ENCODE measurements at places on chromosomes 4 and X.

GRCh38 chr4:47482326-47482725 is 2.7 kb upstream of the ATP10D start:
- DNase-seq: no peak

- no peak for DNase-seq
Measured at GRCh38 chrX:123184219-123184865, at the start of gene GRIA3. TSS of gene GRIA3 (plus strand) at chrX:123184278. CDS start at chrX:123184536, 258 bp downstream.

GRCh38 chr4:153781280-153781679 is 7.6 kb downstream of the SFRP2 start:
- DNase-seq: no peak

DNA sequence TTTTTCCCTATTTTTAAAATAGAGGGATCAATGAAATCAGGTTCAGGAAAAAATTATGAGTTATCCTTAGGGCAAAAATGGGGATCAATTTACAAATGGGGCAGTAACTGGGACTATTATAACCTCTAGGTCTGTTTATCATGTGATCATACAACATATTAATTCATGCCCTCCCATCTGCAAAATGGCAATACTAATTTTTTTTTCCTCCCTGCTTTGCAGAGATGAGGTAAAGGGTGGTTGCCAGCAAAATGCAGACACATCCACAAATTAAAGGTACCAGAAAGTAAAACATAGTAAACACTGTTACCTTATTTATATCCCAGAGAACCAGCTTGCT is 467 bp downstream of the HSD17B11 start:
- no peak for DNase-seq

DNA sequence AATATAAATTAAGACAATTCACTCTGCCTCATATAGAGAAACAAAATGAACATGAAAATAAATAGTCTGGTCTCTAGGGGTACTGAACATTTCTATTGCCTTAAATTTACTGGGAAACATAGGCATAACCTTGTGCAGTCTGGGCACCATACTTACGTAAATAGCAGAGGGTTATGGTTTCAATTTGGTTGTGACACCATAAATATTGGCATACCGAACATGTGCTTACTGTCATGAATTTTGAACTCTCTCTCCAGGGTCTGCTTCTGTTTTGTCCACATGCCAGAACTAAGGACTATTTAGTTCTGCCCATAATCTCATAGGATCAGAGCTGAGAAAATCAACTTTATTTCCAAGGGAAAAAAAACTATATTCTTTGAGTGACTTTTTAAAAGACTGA is 17.6 kb downstream of the PDGFC start:
- DNase-seq: no peak

GRCh38 chr4:38926896-38927295 is 59.3 kb downstream of the FAM114A1 start:
- no peak for DNase-seq

- DNase-seq: no peak
Measured at GRCh38 chrX:31435592-31435991, 363.8 kb upstream of the FTHL17 start.

GRCh38 chr4:151806511-151806927 is 45.7 kb upstream of the GATB start:
- DNase-seq: peak; percentile 19

DNA sequence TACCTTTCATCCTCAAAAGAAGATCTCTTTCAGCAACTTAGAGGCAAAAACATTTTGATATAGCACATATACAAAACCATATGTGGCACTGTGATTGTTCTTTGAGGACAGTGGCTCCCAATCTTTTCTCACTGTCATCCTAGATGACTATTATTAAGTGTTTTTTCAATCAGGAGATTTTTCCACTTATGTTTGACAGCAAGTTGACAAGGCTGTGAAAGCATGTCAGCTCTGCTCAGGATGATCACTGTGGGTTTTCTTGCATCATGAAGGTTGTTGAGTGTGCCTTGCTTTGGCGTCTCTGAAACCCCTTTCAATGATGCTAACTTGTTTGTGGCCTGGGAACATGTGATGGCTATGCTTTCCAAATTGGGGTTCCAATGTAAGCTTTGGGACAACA is 20.2 kb upstream of the NSUN7 start:
- no peak for DNase-seq

DNA sequence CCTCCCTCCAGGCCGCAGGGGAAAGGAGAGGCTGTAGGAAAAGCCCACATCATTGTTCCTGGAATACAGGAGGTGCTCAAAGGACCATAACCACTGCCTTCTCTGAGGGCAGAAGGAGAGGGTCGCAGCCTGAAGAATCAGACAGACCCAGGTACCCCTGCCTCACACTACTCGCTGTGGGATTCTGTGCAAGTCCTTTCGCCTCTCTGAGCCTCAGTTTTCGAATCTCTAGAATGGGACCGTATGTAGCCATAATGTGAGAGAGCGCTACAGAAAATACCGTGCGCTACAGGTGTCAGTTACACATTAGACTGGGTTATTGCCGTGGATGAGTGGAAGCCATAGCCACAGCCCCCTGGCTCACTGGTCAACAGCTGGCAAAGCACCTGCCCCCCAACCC is 78.2 kb upstream of the PSAPL1 start:
- no peak for DNase-seq

DNA sequence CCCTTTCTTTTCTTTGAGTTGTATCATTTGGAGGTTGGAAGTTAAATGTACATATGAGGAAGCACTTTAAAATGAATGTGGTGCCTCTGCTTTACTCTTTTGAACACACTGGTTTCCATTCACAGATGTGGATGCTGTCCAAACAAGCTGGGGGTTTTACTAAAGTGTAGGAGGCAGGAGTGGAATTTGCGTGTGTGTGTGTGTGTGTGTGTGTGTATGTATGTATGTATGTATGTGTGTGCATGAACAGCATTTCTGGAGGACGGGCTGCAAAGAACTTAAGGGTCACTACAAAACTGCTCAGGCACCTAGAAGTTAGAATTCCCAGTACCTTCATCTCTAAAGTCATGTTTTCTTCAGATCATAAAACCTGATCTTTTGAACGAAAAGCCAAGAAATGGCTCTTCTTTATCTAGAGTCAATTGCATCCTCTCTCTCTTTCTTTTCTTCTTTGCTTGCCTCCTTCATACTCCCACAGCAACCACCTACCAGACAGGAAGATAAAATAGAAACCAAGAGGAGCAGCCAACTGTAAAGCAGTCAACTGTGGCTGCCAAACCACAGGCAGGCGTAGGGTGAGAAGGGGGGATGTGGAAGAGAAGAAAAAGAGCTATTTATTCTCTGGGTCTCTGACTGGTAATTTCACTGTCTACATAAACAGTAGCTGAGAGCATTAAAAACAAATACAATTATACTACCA is 177.0 kb upstream of the RASGEF1B start:
- no peak for DNase-seq

GRCh38 chr4:48116582-48116981 is 17.5 kb downstream of the TXK start:
- DNase-seq: no peak

DNA sequence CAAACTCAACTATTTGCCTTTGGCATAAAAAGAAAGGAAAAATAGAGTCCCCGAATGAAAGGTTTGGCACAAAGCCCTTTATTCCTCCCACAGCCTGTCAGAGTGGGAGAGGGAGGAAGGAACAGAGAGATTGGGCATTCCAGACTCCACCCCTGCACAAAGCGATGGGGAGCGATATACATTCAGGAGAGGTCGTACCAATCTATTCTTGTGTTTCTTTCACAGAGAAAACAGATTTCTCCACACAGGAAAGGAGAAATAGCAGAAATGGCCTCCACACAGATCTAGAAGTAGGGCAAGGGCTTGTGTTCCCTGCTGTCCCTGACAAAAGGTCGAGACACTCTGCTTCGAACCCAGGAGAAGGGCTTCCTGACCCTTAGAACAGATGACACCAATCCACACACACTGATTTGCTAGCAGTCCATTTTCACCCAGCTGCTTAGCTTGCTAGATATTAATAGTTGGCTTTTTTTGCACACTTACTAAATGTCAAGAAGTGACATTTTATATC is 197.4 kb downstream of the MAML3 start:
- no peak for DNase-seq

GRCh38 chr4:163858515-163858914 is 364.0 kb downstream of the TMA16 start:
- no peak for DNase-seq

- no peak for DNase-seq
Measured at GRCh38 chr4:70496231-70496630, 22.1 kb upstream of the AMTN start.

- DNase-seq: no peak
Measured at GRCh38 chr4:101019941-101020401, 327.4 kb downstream of the PPP3CA start.

- no peak for DNase-seq
Measured at GRCh38 chrX:19790829-19791228, 96.6 kb downstream of the SH3KBP1 start.

DNA sequence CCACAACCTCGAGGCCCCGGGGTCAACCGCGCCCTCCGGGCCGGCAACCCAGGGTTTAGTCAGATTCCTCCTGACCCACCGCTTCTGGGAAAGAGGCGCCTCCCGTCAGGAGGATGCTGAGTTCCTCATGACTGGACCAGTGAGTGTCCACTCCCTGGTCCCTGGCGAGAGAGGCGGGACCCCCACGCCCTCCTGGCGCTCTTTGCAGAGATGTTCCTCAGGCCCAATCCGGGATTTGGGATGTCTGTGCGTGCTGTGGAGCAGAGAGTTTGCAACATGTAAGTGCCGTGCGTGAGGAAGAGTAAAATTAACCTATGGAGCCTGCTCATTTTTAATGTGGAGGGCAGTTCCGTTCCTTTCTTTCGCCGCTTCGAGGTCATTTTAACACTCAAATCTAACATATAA is 824 bp upstream of the UGDH start:
- DNase-seq: no peak

- no peak for DNase-seq
Measured at GRCh38 chr4:133777661-133778060, 423.9 kb downstream of the PABPC4L start.

- DNase-seq: no peak
Measured at GRCh38 chrX:49879656-49880277, 483 bp downstream of the USP27X start.

DNA sequence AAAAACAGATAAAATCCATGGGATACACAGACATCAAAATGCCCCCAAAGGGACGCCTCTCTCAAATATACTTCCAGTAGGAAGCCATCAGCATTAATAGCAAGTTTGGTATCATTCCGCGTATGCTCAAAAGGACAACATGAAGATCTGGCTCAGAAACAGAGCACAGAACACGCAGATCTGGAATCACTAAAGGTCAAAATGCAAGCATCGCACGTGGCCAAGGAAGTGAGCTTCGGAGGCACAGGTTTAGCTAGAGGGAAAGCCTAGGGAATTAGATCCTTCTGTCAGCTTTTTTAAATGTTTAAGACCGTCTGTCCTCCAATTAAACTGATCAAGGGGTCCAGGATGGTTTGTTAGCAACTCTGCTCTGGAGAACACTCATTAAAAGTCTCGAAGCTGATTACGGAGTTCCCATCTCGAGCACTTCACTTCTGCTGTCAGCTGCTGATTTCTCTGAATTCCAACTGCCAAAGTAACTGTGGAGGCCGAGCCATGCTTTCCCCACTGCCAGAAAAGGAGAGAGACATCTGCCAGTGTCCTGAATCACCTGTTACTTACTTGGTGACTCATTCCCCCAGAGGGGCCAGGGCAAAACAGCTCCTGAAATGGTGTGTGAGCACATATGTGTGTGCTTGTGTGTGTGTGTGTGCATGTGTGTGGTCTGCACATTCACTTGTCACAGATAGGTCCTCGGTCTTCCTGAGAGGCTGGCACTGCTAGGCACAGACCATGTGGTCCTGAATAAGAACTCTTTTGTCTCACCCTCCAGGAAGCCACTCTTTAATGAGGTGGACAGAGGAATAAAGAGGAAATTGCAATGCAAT is 177.7 kb upstream of the PPARGC1A start:
- peak; percentile 59 for DNase-seq

- no peak for DNase-seq
Measured at GRCh38 chr4:16056681-16057385, 27.0 kb downstream of the PROM1 start.

DNA sequence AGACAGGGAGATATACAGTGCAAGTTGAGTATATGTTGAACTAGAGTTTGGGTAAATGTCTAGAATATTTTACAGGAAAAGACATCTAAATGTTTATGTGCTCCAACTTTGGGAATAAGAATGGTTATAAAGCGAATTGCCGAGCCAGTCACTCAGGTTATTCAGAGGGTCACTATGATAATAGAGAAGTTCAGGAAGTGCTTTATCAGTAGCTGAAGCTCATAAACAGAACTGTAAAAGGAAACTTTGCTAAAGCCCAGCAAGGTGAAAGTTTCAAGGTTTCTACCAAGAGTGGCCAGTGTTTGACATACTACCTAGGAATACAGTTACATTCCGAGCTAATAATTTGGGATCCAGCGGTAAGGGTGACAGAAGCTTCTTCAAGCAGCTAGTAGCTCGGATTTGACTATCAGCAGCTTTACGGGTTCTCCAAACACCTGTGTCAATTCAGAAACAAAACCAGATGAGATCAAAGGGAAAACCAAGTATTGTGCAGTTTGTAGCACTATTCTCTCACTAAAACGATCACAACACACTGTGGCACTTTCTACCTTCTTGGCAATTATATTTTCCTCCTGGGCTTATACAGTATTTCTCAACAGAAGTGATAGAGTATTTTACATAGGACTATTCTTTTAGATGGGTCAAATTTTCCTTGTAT is 17.2 kb upstream of the BCLAF3 start:
- no peak for DNase-seq

GRCh38 chr4:87524456-87524855 is 4.7 kb downstream of the SPARCL1 start:
- no peak for DNase-seq

DNA sequence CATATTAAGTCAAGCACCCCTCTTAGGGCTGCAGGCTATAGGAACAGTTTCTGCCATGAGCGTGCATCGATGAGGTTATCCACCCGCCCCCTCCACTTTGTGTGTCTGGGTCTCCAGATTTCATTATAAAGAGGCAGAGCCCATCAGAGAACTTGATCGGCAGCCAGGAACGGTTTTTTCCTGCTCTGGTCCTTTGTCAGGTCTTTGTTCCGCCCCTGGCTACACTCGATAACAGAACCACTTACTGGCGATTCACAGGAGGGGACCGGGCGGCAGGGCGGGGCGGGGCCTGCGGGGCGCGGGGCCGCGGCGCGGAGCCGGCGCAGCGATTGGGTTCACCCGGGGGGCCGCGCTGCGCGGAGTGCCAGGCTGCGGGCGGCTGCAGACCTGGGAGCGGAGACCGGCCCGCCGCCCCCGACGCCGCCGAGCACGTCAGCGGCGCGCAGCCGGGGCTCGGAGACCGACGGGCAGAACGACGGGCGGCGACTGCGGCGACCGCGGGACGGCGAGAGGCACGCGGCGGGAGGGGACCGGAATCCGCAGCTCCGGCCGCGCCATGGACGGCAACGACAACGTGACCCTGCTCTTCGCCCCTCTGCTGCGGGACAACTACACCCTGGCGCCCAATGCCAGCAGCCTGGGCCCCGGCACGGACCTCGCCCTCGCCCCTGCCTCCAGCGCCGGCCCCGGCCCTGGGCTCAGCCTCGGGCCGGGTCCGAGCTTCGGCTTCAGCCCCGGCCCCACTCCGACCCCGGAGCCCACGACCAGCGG is at the start of gene SLC10A4:
Gene SLC10A4, plus strand, starts transcription at position 338 of the 771 bp plus-strand sequence. Its CDS starts 219 bp downstream, at position 557.
- DNase-seq: peak; percentile 62

DNA sequence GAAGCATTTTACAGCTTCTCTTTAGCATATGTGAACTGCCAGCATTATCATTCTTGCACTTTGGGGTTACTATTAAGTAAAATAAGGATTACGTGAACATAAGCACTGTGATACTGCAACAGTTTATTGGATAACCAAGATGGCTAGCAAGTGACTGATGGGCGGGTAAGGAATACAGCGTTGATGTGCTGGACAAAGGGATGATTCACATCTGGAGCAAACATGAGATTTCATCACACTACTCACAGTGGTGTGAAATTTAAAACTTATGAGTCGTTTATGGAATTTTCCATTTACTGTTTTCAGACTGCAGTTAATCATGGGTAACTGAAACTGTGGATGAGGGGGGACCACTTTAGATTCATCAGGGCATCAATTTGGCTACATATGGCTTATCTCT is 16.0 kb downstream of the NBDY start:
- no peak for DNase-seq
